Fibroblast of villous mesenchyme (primary cell): ENCODE measurements at places on chromosomes 13 and 19. TPM values are rescaled to one million over a fixed set of nuclear protein-coding genes. Genes with fewer than 3 reads are reported as not detected.

Gene GPR12
- not detected in 2 replicates for total RNA-seq

Gene FSTL3
- total RNA-seq: 49.2 and 83.1 TPM in 2 replicates

Gene ZNF790
- total RNA-seq: 4.5 and 10.4 TPM in 2 replicates

Gene ZNF433
- total RNA-seq: 1.3 and 4.2 TPM in 2 replicates

Gene CGB8
- not detected in 2 replicates for total RNA-seq

Gene SLC1A5
- 196 and 224 TPM in 2 replicates for total RNA-seq

Gene GAPDHS
- total RNA-seq: not detected in 2 replicates

Gene WDR88
- not detected in 2 replicates for total RNA-seq

Gene CD79A
- not detected in 2 replicates for total RNA-seq

Gene WASF3
- 9.0 and 14.2 TPM in 2 replicates for total RNA-seq

GRCh38 chr13:29562786-29563438 is 32.6 kb downstream of the SLC7A1 start:
- no peak for DNase-seq

DNA sequence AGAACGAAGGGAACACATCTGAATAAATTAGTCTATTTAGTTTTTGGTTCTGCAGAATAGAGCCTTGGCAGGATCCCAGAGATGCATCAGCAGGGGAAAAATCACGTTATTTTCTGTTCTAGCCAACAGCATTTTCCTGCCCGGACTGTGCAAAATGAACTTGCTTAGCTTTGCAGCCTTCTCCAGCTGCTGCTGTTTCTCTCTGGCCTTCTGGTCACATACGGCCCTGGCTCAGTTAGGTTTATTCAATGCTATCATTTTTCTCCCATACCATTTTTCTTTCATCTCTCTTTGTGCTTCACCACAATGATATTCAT is 110.4 kb upstream of the KL start:
- DNase-seq: no peak

GRCh38 chr19:53962887-53963431 is at the start of gene CACNG8:
CACNG8 (plus strand) TSS chr19:53962937.
- DNase-seq: no peak

DNA sequence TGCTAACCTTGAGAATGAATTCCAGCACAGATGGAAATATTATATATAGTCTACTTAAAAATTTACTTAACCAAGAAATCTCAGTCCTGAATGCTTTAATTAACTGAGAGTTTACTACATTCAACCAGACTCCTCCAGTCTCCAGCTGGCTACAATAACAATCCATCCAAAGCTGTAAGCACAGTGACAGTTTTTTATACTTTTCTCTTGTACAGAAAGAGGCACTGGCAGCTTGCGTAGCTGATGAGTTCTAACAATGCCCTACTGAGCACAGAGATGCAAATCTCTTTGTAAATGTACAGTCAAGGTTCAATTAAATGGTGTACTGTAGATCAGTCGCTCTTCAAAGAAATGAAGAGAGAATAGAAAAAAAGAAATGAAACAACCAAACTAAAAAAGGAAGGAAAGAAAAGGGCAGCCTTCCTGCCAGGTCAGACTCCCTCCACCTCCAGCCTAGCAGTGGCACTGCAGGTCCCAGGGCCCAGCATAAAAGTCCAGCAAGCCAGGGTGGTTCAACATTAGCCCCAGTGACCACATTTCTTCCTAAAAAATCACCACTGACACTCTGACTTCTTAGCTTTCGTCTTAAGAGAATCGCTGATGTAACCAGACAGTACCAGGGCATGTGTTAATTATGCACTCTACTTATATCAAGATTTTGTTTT is 88.4 kb downstream of the SACS start:
- no peak for DNase-seq

DNA sequence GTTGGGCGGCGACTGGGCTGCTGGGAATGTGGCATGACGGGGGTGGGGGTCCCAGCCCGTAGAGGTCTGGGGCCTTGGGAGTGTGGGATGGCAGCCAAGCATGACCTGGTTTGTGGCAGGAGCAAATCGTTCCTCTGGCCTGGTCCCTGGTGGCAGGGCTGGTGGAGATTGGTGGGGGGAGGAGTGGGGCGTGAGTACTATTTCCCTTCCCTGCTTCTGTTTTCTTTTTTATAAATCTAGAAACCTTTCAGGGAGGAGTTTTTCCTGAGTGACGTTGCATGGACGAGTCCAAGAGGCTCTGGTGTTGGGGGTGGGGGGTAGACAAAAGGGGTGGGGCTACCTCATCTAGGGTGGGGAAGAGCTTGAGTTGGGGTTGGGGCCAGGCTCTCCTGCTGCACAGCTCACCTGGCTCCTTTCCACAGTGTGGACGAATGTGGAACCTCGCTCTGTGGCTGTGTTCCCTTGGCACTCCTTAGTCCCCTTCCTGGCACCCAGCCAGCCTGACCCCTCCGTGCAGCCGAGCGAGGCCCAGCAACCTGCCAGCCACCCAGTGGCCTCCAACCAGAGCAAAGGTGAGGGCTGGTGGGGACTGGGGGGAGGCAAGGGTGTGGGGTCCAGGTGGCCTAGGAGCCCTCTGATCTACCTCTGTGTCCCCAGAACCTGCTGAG is 15.4 kb upstream of the PRR19 start:
- DNase-seq: no peak

DNA sequence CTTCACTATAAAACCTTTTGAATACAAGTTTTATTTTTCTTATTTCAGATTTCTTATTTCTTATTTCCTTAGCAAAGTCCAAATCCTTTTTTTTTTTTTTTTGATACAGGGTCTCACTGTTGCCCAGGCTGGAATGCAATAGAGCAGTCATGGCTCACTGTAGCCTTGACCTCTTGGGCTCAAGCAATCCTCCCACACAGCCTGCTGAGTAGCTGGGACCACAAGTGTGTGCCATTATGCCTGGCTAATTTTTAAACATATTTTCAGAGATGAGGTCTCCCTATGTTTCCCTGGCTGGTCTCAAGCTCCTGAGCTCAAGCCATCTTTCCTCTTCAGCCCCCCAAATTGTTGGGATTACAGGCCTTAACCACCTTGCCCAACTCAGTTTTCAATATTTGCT is 334.3 kb downstream of the DLEU7 start:
- no peak for DNase-seq

DNA sequence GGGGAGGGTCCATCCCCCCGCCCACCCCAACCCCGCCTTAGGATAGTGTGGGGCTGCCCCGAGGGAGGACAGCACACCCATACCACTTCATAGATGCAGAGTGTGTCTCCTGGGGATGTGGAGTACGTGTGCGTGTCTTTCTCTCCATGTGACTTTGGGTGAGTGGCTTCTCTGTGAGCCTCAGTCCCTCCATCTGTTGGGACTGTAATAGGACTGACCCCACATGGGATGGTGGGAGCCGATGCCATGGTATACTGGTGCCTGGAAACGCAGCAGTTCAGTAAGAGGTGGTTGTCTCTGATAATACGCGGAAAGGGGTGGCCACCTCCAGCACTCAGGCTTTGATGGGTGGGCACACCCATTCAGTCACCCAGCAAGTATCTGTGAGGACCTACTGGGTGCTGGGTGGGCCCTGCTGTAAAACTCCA is 816 bp upstream of the PRKD2 start:
- no peak for DNase-seq

- no peak for DNase-seq
Measured at GRCh38 chr13:39020853-39021462, 16.9 kb downstream of the PROSER1 start.

DNA sequence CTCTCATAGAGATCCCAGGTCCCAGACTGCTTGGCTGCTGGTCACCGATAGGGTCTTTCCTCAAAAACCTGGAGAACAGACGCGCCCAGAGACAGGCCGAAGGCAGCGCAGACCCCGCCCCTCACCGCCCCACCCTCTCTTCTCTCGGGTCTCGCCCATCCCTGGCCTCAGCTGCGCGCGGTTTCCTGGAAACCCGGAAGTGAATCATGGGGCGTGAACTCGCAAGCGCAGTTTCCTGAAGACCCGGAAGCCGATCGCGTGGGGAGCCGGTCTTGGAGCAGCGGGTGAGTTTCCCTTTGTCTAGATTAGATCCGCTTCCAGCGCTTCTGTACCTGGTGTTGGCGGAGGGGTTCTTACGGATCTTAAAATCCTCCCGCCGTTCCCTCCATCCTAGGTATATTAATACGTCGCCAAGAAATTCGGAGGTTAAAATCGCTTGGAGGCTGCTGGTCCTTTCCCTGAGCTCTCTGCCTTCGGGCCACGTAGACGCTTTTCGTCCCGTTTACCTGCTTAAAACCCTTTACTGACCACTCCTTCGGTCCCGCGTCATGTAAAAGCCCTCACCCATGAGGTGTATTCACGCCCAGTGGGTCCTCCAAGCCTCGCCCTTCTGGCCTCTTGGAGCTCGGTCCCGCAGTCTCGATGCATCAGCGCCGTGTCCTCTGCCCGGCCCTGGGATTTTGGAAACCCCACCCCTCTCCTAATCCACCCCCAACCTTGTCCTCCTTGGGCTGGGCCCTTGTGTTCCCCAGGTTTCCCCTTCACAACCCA is at the start of gene ZNF578:
Gene ZNF578, plus strand, starts transcription at position 230 of the 771 bp plus-strand sequence. CDS start 48,293 bp downstream, outside the sequence.
- DNase-seq: peak; percentile 85

DNA sequence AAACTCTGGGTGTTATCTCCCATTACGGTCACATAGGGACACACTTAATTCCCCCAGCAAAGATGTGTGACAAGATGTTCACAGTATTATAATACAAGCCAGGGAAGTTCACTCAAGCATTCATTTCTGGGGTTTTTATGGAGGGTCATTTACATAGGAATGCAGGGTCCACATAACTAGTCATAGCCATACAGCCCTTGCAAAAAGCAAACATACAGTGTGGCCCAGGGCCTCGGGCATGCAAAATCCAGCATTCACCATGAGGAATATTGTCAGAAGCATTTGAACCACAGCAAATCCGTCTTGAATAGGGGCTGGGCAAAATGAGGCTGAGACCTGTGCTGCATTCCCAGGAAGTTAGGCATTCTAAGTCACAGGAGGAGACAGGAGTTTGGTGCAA is 13.0 kb upstream of the ZNF460 start:
- no peak for DNase-seq

DNA sequence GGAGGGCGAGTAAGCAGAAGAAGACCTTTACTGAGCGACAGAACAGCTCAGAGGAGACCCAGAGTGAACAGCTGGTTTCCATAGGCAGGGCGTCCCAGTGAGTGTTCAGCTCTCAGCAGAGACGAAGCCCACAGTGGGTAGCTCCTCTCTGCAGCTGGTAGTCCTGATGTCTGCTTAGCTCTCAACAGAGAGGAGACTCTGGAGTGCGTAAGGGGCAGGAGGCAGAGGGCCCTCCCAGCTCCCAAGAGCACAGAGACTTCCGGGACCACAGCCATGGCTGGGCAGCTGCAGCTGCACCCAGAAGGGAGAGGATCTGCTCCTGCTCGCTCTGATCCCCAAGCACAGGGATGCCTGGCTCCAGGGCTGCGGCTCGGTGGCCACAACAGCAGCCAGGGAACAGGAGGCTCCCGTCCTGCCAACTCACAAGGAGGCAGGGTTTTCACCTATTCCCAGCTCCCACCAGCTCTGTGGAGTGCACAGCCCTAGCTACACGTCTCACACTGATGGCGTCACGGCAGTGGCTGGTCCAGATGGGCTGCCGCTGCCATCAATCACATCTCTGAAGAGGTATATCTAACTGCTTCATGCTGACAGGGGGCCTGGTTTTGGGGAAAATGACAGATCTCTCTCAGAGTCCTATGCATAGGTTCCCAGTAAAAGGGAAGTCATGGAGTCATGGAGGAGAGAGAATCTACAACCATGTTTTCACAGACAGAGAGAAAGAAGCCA is 2660.1 kb upstream of the PCDH20 start:
- DNase-seq: no peak

DNA sequence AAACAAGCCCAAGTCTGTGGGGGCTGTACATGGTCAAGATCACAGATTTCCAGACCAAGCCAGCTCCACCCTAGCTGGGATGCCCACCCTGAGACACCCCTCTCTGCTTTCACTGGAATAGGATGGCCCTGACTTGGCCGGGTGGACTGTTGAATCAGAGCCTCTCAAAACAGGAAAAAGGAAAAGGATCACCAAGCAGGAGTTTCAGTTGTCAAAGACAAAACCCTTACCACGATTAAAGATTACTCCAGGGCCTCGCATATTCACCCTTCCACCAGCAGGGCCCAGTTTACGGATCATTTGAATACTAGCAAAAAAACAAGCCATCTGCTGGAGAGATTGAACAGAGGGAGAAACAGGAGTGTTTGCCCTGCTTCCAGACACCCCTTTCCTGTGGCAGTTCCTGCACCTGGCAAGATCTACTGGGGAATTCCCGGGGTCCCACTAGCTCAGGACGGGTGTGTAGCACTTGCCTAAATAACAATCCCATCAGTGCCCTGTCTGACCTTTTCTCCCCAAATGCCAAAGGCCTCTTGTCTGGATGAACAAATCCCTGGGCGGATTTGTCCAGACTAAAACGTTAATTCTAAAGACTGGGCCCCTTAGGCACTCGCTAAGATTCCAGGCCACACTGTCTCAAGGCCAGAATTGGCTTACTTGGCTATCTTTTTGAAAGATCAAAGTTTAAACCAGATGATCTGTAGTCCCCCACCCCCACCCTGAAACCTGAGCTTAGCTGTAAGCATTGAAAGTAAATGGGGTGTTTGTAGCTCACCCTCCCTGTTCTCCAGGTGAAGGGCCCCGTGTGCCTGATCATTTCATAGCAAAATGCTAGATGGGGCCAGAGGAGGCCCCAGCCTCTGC is 38.4 kb downstream of the ACTN4 start:
- peak; percentile 77 for DNase-seq

DNA sequence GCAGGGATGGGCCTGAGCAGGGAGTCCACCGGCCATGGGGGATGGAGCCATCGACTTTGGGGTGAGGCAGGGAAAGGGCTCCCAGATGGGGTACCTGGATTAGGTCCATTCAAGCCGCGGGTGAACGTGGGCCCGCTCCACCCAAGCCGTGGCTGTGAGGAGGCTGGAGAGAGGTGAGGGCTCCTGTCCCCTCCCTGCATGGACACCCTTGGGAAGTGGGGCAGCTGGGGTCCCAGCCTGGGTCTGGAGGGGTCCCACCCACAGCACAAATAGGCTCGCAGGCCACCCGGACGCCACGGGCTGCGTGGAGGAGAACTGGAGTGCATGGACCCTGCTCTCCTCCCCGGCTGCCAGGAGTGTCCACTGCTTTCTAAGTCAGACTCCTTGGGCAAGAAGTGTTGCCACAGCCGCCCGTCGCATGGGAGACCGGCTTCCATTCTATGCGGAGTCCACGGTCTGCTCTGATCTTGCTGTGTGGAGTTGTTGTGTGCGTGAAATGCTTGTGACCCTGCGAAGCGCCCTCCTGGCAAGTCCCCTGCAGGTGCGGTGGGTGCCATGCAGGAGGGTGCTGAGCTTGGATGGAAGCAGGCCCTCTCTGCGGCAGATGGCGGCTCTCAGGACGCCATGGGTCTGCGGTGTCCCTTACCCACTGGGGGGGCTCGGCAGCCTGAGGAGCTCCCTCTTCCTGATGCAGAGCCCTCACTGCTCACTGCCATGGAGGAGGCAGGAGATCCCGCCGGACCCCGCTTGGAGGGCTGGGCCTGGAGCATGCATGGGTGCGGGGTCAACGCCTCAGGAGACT is 2.0 kb downstream of the DAZAP1 start:
- no peak for DNase-seq

- no peak for DNase-seq
Measured at GRCh38 chr13:59513686-59514085, 650.0 kb downstream of the DIAPH3 start.

GRCh38 chr13:109246001-109246400 is 540.4 kb downstream of the IRS2 start:
- no peak for DNase-seq

- DNase-seq: no peak
Measured at GRCh38 chr19:40286971-40287421, 1.9 kb upstream of the AKT2 start.
